ENCODE measurements at places on chromosomes 3 and 15.

DNA sequence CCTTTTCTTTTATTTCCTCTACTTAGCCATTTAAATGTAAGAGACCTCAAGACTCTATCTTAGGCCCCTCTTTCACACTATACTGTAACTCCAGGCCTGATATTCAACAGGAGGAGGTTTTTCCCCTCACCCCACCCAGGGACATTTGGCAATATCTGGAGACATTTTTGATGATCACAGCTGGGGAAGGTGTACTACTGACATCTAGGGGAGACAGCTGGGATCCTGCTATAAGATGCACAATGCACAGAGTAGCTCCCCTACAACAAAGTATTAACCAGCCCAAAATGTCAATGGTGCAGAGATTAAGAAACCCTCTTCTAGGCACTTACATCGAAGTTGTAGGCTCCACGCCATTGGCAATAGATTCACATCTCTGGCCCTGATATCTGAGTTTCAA, 517.5 kb upstream of the UBE2E2 start:
- no peak for DNase-seq

DNA sequence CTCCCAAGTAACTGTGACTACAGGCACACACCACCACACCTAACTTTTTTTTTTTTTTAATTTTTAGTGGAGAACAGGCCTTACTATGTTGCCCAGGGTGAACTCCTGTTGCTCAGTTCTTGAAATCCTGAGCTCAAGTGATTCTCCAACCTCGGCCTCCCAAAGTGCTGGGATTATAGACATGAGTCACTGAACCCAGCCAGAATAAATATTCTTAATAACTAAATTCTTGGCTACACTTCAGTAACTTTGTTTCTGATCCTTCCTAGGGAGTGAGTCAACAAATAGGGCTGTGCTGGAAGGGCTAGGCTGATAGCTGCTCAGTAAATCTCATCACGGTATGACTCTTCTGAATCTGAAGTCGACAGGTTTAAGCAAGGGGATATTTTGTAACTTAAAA, 56.6 kb downstream of the P3H2 start:
- DNase-seq: no peak

- no peak for DNase-seq
These were observed 10.1 kb downstream of the CLDND1 start for GRCh38 chr3:98512576-98512975.

DNA sequence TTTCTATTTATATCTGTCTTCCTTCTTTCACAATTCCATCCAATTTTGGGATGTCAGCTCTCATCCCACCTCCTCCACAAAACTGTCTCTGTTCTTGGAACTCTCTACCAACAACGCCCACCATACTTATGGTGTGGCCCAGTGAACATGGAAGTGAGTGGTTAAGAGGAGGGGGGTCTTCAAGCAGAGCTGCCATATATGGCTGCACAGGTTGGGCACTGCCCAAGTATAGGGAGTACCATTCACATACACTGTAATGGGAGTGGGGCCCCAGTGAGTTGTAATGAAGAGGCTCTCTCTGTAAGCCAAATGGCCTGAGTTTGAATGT, 7.9 kb upstream of the CAMK1 start:
- no peak for DNase-seq

- DNase-seq: no peak
These were observed 302.8 kb downstream of the ROBO2 start for GRCh38 chr3:77342688-77343087.

DNA sequence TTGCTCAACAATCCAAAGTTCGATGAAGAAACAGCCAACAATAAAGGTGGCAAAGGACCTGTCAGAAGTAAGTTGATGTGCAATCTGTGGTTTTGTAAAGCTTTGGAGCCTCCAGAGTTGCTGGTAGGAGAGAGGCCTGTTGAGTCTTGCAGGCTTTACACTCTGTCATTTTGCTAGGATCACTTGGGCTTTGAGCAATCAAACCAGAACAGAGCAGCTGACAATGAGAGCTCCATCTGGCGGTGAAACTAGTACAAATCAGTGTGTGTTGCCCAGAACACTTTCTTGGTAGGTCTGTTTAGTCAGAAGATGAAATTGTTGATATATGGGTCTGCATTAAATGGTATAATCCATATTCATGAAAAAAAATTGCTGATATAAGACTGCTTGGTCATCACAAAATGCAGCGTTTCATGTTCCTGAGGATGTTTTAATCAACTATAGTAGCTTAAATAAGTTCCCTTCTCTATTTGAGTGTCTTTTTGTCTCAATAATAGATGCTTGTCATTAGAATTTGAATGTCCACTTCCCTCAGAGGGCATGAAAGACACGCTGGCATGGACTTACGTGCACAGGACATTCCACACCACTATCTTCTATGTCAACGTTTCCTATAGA, 25.7 kb downstream of the TMOD2 start:
- DNase-seq: peak; percentile 58

All from neuronal stem cell (in vitro differentiated cells).